Stimulated activated CD4-positive, alpha-beta T cell treated with anti-CD3 and anti-CD28 coated beads, Interleukin-1b, Interleukin-23, amount 100 ng/mL, for 4 hours (primary cell): ENCODE measurements at places on chromosomes 16 and 17.

DNA sequence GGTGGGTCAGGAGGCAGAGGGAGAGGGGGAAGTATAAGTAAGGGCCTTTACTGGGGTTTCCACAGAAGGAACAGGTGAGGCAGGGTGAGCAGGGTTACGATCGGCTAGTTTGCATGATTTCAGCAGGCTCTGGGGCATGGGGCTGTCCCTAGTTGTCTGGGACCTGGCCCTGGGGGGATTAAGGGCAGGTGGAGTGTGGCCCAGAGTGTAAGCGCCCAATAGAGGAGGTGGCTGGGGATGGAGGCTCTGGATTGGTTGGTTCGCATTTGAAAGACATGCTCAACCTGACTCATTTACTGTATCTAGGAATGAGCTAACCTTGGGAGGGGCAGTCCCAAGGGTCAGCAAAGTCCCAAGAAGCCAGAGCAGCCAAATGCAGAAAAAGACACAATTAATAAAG lies 230.3 kb downstream of the MAP2K4 start:
- DNase-seq, result no peak

DNA sequence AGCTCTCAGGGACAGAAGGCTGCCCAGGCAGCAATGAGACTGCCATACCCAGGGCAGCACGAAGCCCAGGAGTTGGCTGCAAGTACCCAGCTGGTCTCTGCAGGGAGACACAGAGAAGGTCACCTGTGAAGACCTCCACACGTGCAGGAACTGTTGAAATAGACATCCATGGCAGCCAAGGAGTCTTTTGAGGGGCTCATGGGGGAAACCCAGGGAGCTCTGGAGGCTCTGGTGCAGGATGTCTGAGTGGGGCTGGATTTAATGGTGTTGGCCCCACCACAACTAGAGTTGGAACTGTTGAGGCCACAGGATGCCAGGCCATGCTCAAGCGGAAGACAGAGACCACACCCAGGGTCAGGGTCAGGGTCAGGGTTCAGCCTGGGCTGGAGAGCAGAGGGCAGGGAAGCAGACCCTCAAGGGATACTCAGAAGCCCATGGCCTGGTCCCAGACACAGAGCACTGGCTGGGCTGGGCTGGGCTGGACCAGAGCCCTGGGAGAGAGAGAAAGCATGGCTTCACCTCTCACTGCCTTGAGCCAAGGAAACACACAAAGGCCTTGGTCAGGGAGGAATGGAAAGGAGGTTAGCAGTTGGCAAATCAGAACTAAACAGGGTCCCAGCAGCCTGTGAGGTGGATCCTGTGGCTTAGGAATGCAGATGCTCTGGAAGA lies 21.4 kb downstream of the PITPNM3 start:
- no peak for DNase-seq

DNA sequence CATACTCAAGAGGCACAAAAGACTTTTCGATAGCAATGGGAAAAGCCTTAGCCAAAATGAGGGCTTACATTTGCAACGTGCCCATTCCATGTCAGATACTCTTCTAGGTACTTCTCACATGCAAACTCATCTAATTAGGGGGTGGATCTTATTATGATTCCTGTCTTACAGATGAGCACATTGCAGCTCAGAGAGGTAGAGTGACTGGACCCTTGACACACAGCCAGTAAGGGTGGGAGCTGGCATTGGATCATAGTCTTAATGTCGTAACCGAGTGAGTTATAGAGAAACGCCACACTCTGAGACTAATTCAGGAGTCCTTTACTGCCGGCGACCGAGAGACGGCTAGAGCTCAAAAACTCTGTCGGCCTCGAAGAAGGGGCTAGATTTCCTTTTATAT lies 78.8 kb upstream of the GRIN2A start:
- no peak for DNase-seq

DNA sequence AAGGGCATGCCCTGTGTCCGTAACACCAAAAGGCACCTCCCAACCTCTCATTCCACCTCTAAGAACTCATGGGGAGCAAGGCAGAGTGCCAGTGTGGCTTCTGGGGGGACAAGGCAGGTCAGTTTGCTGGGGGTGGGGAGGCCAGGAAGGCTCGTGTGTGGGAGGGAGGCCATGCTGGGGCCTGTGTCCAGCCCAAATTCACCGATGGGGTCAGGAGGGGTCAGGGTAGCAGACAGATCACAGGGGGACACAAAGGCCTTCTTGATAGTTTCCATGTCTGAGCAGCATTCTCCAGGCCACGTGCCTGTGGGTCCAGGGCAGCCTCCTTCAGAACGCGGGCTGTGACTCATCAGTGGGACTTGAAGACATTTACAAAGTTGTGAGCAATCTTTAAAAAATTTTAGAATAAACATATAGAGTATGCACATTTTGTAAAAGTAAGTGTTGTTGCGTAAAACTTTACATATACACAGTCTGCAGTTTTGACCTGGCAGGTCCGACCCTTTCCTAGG lies 20.9 kb downstream of the SPACA3 start:
- DNase-seq, result no peak

DNA sequence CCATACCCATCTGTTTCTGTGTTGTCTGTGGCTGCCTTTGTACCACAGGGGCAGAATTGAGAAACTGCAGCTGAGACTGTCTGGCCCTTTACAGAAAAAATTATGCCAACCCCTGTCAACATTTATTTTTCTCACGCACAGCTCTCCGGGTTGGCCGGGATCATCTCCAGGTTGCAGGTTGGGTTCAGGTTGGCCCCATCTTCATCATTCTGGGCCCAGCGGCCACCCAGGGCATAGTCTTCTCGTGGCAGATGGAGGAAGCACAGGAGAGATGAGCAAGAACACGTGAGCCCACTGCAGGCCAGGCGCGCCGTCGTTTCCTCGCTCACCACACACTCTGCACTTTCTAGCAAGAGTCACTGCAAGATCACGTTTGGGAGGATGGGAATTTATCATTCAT lies 66.1 kb upstream of the SEC14L1 start:
- DNase-seq, result no peak

DNA sequence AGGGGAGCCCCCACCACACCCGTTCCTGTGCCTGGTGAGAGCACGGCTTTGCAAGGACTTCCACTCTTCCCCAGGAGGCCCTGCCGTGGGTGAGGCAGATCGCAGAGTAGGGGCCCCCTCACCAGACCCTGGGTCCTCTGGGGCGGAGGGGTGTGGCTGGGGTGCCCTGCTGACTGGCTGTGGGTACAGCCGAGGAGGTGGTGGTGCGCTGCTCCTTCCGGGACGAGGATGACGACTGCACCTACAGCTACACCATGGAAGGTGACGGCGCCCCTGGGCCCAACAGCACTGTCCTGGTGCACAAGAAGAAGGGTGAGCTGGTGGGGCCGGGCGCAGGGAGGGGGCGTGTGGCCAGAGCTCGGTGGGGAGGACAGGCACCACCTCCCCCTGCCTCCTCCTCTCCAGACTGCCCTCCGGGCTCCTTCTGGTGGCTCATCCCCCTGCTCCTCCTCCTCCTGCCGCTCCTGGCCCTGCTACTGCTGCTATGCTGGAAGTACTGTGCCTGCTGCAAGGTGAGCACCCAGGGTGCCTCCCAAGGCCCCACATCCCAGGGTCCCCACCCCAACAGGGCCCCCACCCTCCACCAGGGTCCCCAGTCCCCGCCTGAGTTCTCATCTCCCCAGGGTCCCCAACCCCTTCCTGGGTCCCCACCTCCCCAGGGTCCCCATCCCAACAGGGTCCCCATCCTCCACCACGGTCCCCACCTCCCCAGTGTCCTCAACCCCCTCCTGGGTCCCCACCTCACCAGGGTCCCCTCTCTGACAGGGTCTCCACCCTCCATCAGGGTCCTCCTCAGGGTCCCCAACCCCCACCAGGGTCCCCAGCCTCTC lies 16.1 kb downstream of the ITGB4 start:
- DNase-seq, result no peak
